Putamen (tissue), 1 donor: ENCODE measurements at places on chromosomes 5 and 9.

DNA sequence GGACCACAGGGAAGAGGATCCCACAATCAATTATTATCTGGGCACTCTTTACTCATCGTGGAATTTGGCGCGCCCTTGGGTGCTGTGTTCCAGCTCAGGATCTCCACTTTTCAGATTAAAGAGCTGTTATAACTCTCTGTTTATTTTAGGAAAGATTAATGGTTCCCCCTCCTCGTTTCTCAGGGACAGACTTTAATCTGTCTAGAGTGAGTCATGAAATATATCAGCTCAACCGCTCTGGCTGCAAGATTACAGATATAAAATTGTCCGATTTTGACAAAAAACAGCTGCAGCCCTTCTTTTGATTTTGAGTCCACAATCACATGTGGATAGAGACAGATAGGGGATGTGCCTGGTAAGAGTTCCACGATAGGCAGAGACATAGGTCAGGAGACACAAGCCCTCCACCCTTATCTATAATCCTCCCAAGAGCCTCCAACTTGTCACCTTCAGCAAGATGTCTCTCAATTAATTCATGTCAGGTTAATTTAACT, 77.6 kb upstream of the ANKRD55 start:
- DNase-seq: no peak

DNA sequence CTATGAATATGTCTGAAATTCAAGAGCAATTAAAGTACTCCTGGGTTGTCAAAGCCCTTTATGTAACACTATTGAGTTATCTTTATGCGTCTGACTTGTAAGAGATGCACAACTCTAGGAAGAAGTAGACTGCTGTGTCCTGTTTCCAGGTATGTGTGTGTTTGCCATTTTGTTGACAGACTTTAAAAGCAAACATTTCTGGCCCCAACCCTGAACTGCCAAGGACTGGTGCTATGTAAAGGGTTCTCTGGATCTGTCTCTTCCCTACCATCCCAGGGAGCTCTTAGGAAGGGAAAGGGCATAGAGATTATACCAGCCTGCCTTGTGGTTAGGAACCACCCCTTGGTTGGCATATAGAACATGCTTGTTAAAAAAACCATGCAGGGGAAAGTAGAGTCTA, 12.1 kb downstream of the SLC22A5 start:
- DNase-seq: no peak

- no peak for DNase-seq
Observed at GRCh38 chr5:54438620-54439389, 16.7 kb upstream of the HSPB3 start.

DNA sequence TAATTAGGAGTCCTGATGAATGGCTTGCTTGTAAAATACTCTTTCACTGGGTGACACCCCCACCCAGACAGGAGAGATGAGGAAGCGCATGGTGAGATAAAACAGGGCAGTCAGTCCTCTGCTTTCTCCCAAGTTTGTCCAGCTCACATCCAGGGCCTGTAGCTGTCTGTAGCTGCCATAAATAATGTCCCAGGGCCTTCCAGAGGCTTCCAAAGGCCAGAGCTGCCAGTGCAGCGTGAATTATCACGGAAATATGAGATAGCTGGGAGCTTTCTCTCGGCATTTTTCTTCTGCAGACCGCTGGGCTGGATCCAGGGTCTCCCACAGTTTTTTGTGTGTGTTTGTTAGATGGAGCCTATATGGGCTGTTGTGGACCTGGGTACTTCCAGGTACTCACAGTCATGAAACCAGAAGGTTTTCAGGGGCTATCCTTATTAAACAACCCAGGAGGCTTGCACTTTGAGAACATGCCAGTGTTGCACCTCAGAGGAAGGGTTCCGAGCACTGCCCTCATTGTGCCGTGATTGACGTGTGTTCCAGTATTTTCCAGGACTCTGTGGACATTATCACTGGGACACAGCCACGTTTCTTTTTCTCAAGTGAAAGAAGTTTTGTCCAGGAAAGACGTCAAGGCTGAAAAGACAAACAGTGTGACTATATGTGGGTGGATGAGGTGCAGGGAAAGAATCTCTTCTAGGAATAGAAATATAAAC, 117.5 kb downstream of the FGF1 start:
- DNase-seq: no peak

DNA sequence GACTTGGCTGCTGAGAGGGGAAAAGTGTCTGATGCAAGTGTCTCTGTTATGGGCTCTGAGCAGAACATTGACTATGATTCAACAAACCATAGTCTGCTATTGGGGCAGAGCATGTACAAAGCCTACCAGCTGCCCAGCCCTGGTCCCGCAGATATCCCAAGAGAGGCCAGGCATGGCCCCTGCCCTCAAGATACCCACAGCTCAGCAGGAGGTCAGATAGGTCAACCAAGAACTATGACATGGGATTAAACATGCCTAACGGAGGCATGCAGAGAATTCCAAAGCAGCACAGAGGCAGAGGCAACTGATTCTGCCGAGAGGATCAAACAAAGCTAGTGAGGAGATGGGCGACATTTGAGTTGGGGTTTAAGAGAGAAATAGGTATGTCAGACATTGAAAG, 39.9 kb upstream of the CPLX2 start:
- DNase-seq: no peak

- DNase-seq: peak; percentile 45
Observed at GRCh38 chr5:57499262-57500050, 16.8 kb upstream of the ACTBL2 start.

DNA sequence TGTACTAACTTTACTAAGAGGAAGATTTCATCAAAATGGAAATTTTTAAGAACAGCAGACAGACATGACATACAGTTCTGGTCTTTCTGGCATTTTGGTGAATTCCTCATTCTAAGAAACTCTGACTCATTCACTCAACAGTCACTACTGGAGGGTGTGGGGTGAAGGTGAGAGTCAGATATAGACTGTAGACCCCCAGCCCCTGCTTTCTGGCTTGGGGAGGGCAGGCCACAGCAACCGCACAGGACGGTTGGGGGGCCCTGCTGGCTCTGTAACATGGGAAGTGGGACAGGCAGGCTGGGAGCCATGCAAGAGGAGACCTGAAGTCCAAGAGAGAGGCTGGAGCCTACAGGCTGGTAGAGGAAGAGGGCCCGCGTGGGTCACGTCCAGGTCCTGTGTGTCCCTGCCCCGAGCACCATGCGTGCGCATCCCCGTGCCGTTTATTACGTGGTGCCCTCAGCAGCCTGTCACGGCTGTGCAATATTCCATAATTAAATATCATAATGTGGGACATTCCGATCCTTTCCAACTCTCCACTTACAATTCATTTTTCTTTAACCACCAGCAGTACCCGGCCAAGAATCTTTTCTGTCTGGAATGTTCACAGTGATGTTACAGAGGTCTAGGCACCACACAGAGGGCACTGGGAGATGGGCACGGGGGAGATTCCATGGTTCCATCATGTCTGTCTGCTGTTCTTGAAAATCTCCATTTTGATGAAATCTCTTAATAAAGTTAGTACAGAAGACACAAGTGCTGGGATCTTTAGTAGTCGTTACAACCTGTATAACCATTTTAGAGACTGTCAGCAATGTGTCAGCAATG, 75.5 kb downstream of the SEMA4D start:
- DNase-seq: no peak

GRCh38 chr9:134629586-134630392, 11.8 kb upstream of the COL5A1 start:
- DNase-seq: no peak

- no peak for DNase-seq
Observed at GRCh38 chr5:141713616-141714309, 31.7 kb upstream of the ARAP3 start.

- DNase-seq: no peak
Observed at GRCh38 chr9:14849851-14850250, 60.4 kb downstream of the FREM1 start.

- DNase-seq: no peak
Observed at GRCh38 chr9:126915281-126915816, 767 bp downstream of the RALGPS1 start.
